ENCODE measurements at places on chromosomes 2 and 18.

GRCh38 chr18:13638719-13639595 lies 87.4 kb downstream of the FAM210A start:
- DNase-seq = no peak

GRCh38 chr18:45590036-45590886 lies 25.0 kb upstream of the SLC14A2 start:
- no peak for DNase-seq

- DNase-seq = no peak
These were observed at the start of gene SH3RF3 for GRCh38 chr2:109128616-109129355. TSS of gene SH3RF3 (plus strand) at chr2:109129205.

- no peak for DNase-seq
These were observed 67.4 kb upstream of the RPL31 start for GRCh38 chr2:100934504-100935371.

DNA sequence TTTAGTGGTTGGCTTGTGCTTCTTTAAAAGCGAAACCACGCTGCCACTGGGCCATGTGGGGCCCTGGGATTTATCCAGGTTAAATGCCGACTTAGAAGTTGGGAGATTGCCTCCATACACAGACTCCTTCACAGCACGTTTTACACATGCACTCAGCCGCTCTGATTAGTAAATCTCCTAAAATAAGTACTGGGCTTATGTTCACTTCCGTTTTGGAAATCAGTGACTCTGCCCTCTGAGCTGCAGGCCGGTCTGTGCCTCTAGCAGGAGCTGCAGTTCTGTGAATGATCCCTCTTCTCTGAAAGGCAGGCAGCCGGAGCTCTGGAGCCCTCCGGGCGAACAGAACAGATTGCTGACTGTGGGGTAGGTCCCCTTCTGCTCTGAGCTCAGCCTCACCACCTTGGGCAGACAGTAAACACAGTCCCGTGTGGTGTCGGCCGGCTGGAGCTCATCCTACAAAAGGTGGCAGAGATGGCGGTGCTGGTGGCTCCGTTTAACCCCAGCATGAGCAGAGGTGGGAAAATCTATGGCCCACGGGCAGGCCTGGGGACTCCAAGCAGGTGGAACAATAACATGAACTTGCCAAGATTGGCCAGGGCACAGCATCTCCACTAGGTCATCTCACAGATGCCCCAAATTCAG lies 9.8 kb upstream of the RAB17 start:
- DNase-seq = no peak

DNA sequence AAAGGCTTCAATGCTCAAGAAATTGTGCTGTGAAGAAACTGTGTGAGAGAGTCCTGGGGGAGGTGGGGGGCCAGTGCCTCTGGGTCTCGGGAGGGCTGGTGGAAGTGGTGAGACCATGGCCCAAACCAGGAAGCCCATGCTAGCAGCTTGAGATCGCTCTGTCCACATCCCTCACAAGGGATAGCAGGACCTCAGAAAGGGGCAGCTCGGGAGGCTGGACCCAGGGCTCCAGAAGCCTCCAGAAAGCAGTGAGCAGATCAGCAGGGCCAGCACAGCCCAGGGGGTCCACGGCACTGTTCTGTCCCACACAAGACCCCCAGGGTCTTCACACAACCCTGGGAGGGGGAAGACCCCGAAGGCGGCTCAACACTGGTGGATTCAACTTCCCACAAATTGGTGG lies 24.1 kb downstream of the ST8SIA5 start:
- DNase-seq = no peak

DNA sequence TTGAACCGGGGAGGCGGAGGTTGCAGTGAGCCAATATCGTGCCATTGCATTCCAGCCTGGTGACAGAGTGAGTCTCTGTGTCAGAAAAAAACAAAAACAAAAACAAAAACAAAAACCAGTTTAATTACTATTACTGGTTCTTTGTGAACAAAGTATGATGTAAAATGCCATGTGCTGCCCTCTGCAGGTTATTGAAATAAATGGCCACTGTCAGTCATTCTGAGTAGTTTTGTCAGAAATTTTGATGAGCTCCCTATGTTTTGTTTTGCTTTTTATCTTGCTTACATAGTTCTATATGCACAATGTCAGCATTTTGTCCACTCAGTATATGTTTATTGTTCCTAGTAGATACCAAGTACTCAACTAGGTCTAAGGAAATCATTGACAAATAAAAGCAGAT lies 423.6 kb upstream of the CHST9 start:
- no peak for DNase-seq

DNA sequence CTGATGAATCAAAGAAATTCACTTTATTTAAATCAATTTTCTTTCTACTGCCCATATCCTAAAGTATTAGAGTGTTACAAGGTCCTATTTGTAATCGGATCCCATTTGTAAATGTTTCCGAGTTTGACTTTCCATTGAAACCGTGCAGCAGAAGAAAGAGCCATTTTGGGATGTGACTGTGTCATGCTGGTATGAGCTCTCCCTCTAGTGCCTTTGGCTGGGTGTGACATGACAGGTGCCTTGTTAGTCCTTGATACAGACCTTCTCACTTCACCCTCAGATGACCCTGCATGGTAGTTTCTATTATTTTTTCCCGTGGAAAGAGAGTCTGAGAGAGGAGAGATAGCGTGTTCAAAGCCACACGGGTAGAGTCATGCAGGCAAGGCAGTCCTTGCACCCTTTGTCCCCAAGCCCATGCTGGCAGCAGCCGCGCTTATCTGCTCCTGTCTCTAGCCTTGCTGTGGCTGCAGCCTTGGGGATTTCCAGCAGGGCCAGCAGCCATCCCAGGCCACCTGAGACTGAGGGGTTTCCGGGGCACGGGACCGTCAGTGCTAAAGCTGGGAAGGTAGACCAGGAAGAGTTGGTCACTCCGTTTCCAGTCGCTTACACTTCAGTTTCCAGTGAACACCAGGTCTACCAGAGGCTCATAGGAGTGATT lies 21.4 kb downstream of the CHMP1B start:
- no peak for DNase-seq

DNA sequence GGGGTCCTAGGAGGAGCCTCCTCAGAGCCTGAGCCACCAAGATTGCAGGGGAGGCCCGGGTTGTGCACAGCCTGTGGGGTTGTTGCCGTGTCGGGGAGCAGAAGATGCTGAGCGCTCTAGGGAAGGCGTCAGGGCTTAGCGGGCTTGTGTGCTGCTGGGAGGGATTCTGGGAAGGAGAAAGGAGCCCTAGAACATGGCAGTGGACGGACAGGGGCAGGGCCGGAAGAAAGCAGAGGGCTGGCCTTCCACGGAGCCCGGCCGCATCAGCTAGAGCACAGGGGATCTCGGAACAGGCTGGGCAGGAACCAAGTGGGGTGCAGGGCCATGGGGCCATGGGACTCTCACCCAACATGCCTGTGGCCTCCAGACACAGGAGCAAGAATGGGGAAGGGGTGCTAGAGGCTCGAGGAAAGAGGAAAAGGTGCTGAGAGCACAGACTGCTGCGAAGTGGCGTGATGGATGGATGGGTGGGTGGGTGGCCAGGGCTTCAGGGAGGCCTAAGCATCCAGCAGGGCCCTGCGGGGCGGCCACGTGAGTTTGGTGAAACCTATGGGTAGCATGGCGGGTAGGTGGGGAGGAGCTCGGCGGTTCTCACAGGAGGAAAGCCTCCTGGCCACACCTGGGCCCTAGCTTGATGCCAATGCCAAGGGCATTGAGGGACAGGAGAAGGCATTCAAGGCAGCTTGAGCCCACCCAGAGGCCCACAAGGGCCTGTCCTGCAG lies 35.8 kb downstream of the MTERF4 start:
- DNase-seq = no peak

DNA sequence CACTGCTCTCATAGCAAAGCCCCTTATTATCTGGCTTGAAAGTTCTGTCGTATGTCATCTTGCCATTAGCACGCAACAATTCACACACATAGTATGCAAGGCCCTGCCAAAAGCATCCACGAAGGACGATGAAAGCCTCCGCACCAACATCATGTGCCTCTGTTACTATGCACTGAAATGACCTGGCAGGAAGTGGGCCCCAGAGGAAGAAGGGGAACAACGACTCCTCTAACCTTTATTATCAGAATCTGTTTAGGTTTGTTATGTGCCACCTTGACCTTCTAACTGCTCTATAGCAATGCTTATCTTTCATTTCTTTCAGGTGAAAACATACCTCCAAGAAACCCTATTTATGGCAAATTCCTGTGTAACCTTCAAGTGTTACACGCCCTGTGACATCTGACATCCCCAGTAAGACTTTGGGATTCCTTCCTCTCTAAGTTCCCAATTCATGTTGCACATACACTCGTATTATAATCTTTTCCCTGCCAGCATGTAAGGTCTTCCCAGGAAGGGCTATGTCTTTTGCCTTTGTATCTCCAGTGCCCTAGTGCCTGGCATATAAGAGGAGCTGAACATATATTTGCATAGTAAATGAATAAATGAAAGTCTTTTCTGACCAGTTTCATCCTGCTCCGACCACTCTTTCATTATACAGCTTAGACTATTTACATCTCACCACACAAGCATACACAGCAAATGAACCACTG lies 7.0 kb upstream of the NDUFV2 start:
- peak; percentile 60 for DNase-seq

GRCh38 chr2:233698740-233699139 lies 6.0 kb downstream of the UGT1A6 start:
- DNase-seq = no peak

DNA sequence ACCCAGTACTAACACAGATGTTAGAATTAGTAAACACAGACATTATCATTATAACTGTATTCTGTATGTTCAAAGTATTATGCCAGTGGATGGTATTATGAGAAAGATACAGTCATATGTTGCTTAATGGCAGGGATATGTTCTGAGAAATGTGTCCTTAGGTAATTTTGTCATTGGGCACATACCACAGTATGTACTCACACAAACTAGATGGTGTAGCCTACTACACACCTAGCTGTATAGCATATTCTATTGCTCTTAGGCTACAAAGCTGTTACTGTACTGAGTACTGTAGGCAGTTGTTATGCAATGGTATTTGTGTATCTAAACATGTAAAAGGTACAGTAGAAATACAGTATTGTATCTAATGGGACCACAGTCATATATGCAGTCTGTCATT lies 53.8 kb downstream of the GTF3C3 start:
- no peak for DNase-seq

GRCh38 chr2:100143286-100143685 lies 896 bp upstream of the AFF3 start:
- DNase-seq = no peak

DNA sequence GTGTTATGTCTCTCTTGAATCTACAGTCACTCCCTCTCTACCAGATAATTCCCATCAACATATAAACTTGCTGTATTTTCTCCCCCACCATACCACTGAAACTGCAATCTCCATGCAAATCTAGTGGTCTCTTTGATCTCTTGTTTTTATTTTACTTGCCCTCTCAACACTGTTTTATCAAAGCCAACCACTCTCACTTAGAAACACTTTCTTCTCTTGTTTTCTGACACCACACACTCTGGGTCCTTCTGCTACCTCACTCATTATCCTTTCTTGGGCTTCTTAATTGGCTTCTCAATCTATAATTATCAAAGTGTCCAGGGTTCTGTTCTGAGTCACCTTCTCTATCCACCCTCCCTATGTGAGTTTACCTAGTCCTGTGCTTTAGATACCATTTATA lies 2.0 kb upstream of the MCFD2 start:
- DNase-seq = peak; percentile 43

DNA sequence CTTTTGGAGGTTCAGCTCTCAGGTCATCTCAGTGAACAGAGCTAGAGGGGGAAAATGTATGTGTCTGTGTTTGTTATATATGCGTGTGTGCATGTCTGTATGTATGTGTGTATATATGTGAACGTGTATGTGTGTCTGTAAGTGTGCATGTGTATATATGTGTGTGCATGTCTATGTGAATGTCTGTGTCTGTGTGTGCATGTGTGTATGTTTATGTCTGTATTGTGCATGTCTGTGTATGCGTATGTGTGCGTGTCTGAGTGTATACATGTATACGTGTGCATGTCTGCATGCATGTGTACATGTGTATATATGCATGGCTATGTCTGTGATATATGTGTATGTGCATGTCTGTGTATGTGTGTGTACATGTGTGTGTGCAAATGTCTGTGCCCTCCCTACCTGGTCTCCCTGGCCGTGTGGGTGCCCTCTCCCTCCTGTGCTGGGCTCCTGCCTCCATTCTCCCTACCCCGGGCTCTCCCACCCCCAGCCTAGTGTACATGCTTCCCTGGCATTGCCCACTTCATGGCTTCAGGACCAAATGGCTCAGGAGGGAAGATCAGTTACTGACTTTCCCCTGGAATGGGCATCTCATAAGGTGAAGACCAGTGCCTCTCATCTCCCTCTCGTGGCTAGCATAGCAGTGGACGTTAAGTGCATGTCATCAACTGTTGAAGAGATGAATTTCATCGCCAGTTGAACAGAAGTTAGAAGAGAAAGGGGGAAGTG lies 49.9 kb downstream of the TRAF3IP1 start:
- DNase-seq = no peak

GRCh38 chr2:180130403-180130802 lies 123.3 kb upstream of the CWC22 start:
- no peak for DNase-seq

GRCh38 chr2:139628931-139629330 lies 848.7 kb upstream of the NXPH2 start:
- no peak for DNase-seq

GRCh38 chr2:237697586-237698357 lies 70.4 kb downstream of the LRRFIP1 start:
- peak; percentile 41 for DNase-seq

DNA sequence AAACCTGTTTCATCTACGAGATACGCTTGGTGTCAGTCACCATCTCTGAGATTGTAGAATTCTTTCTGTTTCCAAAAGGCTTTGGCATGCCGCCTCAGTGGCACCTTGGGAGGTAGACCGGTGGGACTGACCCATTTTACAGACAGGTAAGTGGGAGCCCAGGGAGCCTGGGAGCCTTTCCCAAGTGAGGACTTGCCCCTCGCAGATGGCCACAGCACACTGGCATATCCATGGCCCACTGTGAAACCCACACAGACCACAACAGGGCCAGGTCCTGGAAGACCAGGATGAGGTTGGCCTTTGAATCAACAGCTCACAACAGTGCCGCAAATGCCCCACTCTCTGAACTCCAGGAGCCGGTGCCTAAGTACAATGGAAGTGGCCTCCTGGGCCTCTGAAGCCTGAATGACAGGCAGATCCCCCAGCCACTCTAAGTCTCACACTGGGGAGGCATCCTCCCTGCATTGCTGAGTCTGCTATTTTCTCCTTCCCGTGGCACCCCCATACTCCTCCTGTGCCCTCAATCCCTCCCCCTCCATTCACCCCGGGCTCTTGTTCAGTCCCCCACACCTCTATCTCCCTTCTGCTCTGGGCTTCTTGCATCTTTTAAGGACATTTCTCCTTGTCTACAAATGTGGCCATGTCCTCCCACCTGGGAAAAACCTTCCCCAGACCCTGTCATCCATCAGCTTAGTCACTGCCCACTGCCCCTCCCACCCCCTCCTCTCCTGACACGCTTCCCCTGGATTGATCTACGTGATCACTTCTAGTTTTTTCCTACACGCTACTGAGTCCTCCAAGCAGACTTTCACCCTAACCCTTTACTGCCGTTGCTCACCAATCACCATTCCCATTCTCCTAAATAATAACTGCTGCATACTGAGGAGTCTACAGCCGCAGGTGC lies 26.2 kb downstream of the CENPA start:
- no peak for DNase-seq

GRCh38 chr18:44425161-44425560 lies 255.5 kb upstream of the SETBP1 start:
- DNase-seq = no peak

Measured in central memory CD4-positive, alpha-beta T cell (primary cell).